ENCODE measurements at places on chromosomes 11 and 22.

GRCh38 chr22:38419121-38419857 is 35.7 kb downstream of the KCNJ4 start:
- DNase-seq: no peak

GRCh38 chr11:113385749-113386148 is 1.8 kb upstream of the ANKK1 start:
- no peak for DNase-seq

GRCh38 chr11:78318321-78319114 is 99.1 kb downstream of the GAB2 start:
- no peak for DNase-seq

- DNase-seq: no peak
These were observed 4.3 kb downstream of the PPM1F start for GRCh38 chr22:21948390-21948789.

DNA sequence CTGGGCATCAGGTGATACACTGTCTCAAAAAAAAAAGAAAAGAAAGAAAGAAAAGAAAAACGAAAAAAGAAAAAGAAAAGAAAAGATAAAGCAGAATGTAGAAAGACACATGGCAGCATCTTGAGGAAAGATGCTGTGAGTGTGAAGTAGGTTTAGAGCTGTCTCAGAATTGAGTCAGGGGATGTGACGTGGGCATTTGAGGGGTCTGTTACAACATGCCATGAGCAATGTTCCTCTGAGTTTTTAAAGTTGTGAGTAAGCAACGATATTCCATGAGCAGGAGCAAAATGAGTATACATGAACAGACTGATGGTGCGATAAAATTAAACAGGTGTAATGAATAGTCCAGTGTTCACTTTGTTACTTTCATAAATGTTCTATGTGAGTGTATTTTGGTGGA is 11.3 kb upstream of the QSER1 start:
- no peak for DNase-seq

GRCh38 chr22:45948081-45948648 is 28.8 kb downstream of the WNT7B start:
- DNase-seq: no peak

- no peak for DNase-seq
These were observed 379.3 kb downstream of the OPCML start for GRCh38 chr11:133153031-133153430.

- DNase-seq: no peak
These were observed 82.8 kb downstream of the DGCR2 start for GRCh38 chr22:19039448-19039780.

GRCh38 chr11:86577644-86578636 is 94.5 kb downstream of the ME3 start:
- DNase-seq: no peak

GRCh38 chr11:11456866-11457265 is 103.8 kb upstream of the CSNK2A3 start:
- DNase-seq: no peak

- no peak for DNase-seq
These were observed 105.5 kb downstream of the MICAL3 start for GRCh38 chr22:17918840-17919239.
